Stimulated activated CD4-positive, alpha-beta T cell treated with anti-CD3 and anti-CD28 coated beads, Interleukin-1b, Interleukin-23, amount 100 ng/mL, for 1 hour (primary cell): ENCODE measurements at places on chromosomes 4 and X.

DNA sequence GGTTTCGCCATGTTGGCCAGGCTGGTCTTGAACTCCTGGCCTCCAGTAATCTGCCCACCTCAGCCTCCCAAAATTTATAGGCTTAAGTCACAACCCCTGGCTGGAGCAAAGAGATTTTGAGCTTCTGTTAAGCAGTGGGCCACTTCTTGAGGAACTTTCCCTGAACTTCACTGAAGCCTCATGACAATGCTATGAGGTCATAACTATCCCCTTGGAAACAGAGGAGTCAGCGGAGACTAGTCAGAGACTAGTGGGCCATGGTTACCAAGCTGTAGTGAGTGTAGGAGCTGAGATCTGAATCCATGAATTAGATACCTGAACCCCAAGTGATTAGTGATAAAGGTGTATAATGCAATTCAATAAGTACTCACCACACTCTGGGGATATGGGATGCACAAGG, 145.1 kb upstream of the MSX1 start:
- DNase-seq = no peak

- no peak for DNase-seq
Observed at GRCh38 chr4:154490234-154490582, 1.4 kb downstream of the DCHS2 start.

- no peak for DNase-seq
Observed at GRCh38 chr4:26298198-26298947, 22.4 kb upstream of the RBPJ start.

DNA sequence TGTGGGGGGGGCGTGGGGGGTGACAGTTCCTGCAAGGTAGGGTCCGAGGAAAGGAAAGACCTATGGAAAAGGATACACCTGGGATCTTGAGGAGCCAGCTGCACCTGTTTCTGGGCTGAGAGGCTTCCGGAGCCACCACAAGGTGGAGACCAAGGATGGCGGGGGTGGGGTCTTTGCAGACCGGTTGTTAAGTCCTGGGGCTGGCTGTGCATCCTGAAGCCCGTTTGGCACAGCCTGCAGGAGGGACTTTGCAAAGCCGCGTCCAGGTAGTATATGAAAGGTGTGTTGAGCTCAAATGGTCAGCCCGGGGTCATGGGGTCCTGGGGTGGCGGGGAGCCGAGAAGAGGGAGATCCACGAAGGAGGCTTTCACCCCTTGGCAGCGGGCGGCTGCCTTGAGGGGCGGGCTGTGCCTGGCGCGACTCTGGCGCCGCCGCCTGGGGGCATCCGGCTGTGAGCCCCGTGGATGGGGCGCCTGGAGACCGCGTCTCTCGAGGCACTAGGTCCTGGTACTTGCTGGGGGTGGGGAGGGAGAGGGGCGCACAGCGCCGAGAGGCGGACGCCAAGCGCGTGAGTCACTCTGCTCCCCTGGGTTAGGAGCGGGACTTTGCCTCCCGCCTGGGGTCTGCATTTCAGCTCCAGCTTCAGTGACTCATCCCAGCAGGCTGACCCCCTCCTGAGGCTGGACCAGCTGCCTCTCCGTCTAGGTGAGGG, 58.2 kb upstream of the DYNLT3 start:
- no peak for DNase-seq

DNA sequence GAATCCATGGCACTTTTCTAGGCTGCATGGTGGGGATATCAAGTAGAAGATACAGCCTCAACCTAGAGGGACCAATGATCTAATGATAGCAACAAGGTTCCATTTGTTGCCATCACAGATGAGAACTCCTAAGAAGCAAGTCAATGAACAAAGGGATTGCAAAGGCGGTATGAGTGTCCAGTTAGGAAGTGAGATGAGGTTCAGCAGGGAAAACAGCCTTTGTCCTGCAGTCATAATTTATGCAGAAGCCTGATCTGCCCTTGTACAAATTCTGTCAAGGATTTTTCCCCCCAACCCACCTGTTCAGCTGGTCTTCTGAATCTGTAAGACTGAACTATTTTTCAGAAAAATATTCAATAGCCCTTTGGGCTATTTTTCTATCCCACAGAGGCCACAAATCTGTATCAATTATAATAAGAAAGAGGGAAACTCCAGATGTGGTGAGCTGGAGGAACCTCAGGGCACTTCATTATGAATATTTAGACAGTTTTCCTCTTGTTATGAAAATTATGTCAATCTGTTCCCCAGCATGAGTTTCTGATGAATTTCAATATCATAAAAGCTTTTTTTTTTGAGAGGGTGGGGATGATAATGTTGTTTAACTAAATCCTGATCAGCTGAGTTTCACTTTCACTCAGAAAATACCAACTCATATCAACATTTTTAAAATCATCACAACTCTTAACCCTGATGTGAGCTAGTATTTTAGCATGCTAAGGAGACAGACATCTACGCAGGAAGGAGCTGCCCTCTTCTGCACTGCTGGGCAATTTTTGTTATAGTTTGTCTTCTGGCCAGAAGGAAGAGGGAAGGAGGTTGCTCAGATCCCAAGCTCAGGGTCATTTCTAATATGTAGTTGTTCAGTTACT, 127.2 kb upstream of the MAP3K15 start:
- no peak for DNase-seq

DNA sequence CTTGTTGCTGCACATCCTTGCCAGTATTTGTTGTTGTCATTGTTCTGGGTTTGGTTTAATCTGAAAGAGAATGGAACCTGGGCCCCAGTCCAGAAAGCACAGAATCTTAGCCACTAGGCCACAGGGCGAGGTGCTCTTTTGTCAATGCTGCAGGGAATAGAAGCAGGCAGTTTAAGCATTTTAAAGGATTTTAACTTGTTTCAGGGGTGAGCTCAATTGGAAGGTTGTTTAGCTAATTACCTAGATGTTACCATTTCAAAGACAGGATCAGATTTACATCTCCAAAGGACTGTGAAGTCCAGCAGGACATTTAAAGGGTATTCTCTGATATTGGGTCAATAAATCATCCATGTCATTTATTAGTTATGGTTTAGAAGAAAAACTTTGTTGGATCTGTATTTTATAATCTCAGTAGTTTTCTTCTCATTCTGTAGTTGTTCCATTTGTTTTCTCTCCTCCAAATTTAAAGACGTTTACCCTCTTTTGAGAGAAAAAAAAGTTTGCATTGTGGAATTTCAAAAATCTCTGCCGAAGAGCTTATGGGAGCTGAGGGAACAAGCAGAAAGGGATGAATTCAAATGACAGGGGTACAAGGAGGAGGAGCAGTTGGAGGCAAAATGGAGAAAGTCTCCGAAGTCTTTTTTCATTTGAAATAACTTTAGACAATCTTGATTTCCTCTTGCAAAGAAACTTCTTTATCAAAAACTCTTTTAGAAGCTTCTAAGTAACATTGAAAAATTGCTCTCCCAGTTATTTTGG, 57.5 kb upstream of the FAM47C start:
- no peak for DNase-seq

DNA sequence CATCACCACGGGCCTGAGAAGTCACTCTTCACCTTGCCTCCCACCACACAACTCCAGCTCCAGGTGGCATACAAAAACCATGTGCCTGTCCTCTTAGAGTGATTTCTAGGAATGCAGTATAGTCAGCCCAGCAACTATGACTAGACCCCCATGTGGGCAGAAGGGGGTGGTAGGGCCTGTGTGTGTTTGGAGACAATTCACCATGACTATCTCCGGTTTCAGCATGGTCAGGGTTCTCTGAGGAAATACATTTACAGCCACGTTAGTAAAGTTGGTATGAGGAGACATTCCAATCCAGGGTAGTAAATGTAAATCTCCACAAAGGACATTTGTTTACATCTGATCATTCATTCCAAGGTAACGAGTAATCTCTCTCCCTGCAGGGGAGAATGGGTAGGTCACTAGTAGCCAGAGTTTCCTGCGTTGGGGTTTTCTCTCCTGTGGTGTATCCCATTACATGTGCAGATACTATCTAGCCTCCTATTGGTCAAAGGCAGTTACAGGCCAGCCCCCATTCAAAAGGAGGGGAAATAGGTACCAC, 4.2 kb upstream of the MTMR1 start:
- no peak for DNase-seq

- DNase-seq = no peak
Observed at GRCh38 chr4:25972984-25973745, 59.1 kb downstream of the SMIM20 start.

- no peak for DNase-seq
Observed at GRCh38 chrX:16185725-16186136, 18.4 kb downstream of the MAGEB17 start.

- DNase-seq = no peak
Observed at GRCh38 chr4:68719075-68719473, 48.6 kb upstream of the UGT2B15 start.

- no peak for DNase-seq
Observed at GRCh38 chrX:103253608-103254007, 1.3 kb downstream of the TCEAL8 start.

- no peak for DNase-seq
Observed at GRCh38 chrX:1105671-1106419, 106.6 kb downstream of the CRLF2 start.

DNA sequence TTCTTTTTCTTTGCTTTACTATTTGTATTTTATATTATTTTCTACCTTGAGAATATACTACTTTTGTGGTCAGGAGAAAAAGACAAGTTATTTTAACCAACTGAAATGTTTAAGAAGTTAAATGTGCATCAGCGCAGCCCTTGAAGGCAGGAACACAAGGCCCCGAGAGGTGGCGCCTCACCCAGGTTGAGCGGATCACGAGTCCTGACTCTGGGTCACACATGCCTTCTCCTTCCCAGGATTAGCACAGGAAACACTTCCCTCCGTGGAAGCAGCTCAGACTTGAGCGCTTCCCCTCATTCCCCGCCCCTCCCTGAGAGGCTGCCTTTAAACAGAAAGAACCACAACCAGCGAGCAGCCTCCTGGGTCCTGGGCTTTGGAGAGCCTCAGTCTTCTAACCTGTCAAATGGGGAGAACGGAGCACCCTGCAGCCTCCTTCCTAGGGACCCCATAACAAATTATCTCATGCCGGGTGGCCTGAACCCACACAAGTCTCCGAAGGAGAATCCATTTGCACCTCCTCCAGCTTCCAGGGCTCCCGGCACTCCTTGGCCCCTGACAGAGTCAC, 217.6 kb downstream of the AFAP1 start:
- DNase-seq = no peak

DNA sequence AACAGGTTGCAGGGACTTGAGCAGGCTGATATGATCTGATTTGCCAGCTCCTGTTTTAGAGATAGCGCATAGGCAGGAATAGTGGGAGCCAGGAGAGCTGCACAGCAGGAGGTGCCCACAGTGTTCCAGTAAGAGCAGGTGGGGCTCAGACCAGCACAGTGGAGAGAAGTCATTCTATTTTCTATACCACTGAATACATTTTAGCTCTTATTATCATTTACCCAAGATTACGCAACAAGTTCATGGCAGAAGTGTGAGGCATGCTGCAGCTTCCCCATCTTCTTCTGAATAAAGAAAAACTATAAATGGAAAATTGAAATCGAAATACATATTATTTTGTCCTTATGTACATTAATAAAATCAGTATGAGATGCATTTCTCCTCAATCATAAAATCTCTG, 114.7 kb upstream of the EDNRA start:
- no peak for DNase-seq

GRCh38 chr4:4831825-4832224, 27.6 kb upstream of the MSX1 start:
- DNase-seq = no peak

DNA sequence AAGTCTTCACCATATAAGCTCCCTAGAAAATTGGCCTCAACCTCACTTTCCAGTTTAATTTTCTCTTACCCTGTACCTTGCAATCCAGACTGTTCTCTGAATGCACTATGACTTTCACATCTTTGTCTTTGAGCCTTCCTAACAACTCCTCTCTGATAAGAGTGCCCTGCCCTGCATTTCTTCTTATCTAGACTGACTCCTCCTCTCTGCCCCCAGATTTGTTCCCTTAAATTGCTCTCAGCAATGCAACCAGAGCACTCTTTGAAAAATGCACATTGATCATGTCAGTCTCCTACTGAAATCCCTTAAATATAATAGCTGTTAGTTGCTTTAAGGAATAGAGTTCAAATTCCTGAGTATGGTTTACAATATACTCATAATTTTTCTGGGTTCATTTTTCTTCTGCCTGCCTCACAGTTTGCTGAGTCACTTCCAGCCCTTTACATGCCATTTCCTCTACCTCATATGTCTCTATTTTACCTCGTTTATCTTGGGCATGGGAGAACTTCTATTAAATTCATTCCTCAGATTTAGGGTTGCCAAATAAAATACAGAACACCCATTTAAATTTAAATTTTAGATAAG, 582.7 kb upstream of the AADAT start:
- no peak for DNase-seq

- DNase-seq = no peak
Observed at GRCh38 chr4:122855353-122855890, 28.8 kb downstream of the FGF2 start.

DNA sequence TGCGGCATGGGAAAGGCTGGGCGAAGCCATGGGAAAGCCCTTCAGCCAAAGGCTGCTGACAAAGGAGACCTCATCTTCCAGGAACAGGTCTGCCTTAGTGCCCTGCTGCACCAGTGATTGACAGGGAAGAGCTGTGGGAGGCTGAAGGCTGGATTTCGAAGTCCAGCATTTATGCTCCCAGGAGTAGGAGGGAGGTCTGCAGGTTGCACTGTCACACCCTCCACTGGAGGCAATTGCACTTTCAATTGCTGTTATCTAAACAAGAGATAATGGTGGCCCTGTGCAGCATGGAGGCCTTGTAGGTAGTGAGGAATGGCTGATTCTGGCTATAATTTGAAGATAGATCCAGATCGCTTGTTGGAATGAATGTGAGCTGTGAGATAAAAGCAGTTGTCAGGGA, 43.7 kb downstream of the FAM114A1 start:
- no peak for DNase-seq

- no peak for DNase-seq
Observed at GRCh38 chr4:147597561-147597960, 19.6 kb upstream of the TMEM184C start.

- DNase-seq = no peak
Observed at GRCh38 chrX:136689436-136689835, 41.5 kb downstream of the CD40LG start.

GRCh38 chr4:150023489-150023888, 54.8 kb upstream of the DCLK2 start:
- DNase-seq = no peak
